ENCODE measurements at places on chromosomes 12 and 14.

- no peak for DNase-seq
These were observed 275.2 kb upstream of the CRY1 start for GRCh38 chr12:107368586-107368985.

DNA sequence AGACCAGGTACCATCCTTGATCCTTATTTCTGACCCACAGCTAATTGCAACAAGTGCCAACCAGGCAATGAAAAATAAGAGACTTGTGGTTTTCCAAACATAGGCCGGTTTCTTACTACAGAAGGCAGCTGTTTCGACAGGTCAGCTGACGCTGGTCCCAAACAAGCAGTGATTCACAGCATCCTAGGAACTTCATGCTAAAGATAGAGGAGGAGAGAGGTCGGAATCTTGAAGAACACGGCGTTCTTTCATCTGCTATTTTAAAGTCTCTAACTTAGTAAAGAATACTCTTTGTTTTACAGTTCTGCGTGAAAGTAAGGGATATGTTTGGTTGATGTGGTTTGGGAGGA, 28.1 kb upstream of the ADGRD1 start:
- DNase-seq = no peak

DNA sequence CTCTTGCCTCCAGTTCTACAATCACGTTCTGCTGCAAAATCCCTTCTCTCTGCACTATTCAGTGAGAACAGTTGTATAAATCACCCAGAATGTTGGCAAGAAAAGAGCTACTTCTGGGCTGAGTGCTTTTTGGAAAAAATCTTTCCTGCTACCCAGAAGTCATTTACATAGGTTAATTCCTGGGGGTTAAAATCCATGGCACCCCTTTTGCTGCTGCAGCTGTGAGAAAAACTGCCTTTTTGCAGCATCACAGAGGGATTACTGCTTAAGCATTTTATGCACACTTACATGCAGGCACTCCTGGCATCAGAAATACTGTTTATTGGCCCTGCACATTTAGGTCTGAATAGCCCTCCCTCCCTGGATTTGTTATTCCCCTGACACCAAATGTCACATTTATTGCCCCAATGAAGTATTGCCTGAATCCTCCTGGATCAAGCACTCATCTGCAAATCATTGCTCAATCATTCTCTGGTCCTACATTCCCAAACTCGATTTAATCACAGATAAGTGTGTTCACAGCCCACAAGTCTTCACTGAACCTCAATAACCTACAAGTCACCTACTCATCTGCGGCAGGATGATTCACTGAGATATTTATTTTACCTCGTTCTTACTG, 43.1 kb upstream of the CCDC196 start:
- no peak for DNase-seq

DNA sequence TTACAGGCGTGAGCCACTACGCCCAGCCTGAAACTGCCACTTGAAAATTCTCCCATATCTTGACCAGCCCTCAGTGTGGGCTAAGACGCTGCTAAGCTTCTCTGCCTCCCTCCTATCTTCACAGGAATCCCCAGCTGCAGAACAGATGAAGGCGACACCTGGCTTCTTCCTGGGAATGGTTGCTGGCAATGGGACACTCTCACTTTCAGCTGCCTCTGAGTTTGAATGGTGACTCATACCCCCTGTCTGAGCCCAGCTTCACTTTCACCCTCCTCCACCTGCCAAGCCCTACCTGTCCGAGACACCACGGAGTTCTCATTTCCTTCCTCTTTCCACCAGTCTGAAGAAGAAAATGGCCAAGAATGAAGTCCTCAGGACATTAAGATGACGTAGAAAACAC, 18.3 kb upstream of the VASH1 start:
- DNase-seq = no peak

- no peak for DNase-seq
These were observed 1568.2 kb upstream of the SEL1L start for GRCh38 chr14:83101846-83102245.

DNA sequence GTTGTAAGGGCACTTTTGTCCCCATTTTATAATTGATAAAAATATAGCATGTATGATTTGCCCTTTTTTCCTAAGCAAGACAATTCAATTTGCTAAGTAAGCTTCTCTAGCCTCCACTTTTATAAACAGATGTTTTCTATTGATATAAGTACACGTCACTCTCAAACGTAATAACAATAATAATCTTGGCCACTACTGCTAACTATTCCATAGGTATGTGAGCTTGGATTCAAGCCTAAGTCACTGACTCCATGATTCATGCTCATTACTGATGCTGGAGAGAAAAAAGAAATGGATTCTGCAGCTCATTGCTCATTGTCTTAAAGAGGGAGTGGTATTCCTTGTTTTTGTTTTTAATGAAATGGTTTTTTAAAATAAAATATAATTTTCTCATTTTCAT, 661.0 kb downstream of the GALC start:
- DNase-seq = no peak

GRCh38 chr12:10661338-10661737, 12.5 kb downstream of the STYK1 start:
- no peak for DNase-seq

DNA sequence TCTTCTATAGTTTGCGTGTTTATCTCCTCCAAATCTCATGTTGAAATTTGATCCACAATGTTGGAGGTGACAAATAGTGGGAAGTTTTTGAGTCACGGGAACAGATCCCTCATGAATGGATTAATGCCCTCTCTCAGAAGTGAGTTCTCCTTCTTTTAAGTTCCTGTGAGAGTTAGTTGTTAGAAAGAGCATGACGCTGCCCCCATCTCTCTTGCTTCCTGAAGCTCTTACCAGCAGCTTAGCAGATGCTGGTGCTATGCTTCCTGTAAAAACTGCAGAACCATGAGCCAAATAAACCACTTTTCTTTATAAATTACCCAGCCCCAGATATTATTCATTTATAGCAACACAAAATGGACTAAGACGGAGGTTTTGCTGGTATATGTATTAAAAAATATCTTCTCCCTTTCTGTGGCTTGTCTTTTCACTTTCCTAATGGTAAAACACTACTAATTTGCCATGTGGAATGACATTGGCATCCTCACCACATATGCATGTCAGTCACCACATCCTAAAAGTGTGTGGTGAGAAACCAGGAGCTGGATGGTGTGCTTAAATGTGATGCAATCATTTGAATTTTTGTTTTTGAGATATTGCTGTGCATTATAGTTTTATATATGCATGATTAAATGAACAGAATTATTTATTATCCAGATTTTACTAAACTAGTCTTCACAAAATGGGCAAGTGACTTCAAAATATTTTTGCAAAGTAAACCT, 449.3 kb downstream of the ADAMTS20 start:
- DNase-seq = no peak

GRCh38 chr12:52660934-52661499, 9.0 kb upstream of the KRT2 start:
- DNase-seq = no peak

GRCh38 chr12:110907583-110907982, 12.8 kb downstream of the MYL2 start:
- DNase-seq = no peak

- DNase-seq = no peak
These were observed 56.2 kb upstream of the CCT2 start for GRCh38 chr12:69529021-69529420.

- DNase-seq = no peak
These were observed 174.2 kb upstream of the E2F7 start for GRCh38 chr12:77239617-77240016.

DNA sequence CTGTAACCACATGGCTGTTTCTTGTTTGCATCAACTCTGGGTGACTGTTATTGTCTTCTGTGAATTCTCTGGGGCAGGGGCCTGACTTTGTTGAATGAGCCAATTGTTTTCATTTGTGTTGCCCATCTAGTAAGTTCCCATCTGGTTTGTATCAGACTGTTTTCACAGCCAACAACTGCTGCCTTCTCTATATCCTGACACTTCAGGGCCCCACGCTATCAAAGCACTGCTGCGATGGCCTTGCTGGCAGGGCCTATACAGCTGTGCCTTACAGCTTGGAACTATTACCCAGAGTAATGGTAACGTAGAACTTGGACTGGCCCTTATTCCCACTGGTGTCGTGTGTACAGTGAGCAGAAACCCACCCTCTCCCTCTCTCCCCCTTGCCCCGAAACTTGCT, 104.3 kb upstream of the DACT1 start:
- no peak for DNase-seq

- no peak for DNase-seq
These were observed 115.9 kb upstream of the TMPO start for GRCh38 chr12:98399532-98399931.

DNA sequence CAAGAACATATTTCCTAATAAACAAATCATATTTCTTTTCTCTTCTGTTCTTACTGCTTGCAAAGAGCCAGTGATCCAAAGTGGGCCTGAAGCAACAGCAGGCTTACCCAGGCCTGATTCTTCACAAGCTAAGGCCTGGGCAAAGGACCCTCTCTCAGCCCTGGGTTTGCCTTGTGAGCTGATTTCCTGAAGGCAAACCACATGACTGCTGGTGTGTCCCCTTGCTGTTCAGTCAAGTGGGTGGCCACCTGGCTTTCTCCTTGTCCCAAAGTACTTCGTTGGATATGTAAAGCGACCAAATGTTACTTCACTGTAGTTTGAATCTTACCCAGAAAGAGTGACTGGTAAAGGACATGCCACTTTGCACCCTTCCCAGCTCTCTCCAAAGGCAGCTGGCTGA, 392.9 kb downstream of the ZFP36L1 start:
- no peak for DNase-seq

DNA sequence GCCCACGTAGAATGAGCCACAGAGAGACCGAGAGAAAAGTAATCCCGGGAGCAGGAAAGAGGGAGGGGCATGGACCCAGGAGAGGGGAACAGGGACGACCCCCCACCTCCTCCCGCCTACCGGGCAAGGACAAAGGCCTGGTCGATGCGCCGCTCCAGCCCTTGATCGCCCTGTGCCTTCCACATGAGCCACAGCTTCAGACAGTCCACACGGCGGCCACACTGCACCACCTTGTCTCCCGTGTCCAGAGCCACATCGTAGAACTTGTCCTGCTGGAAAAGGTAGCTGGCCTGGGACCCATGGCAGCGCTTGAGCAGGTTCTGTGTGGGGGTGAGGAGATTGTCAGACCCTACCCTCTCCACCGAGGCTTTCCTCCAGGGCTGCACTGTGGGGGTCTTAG, 20.5 kb upstream of the ZNF740 start:
- no peak for DNase-seq

GRCh38 chr14:23521785-23522640, 29.6 kb downstream of the ZFHX2 start:
- DNase-seq = no peak

DNA sequence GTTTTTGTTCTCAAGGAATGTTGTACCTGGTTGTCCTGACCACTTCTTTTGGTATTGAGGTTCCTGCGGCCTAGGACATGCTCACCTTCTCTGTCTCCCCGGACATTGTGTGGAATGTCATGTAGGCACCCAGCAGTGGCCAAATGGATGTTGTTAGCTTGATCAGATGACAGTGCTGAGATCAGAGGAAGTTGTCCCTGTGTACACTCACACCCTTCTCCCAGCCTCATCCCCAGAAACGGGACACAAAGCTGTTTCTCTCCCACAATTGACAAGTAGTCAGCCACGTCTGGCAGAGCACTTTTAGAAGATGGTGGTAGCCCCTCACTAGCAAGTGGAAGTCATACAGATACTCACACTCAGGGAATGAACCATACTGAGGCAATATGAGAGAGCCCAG, 3.0 kb downstream of the PLEKHH1 start:
- DNase-seq = no peak

- DNase-seq = no peak
These were observed 13.5 kb downstream of the DHRS7 start for GRCh38 chr14:60151715-60152114.

GRCh38 chr12:49088150-49088931, 6.3 kb downstream of the DHH start:
- DNase-seq = peak; percentile 51

DNA sequence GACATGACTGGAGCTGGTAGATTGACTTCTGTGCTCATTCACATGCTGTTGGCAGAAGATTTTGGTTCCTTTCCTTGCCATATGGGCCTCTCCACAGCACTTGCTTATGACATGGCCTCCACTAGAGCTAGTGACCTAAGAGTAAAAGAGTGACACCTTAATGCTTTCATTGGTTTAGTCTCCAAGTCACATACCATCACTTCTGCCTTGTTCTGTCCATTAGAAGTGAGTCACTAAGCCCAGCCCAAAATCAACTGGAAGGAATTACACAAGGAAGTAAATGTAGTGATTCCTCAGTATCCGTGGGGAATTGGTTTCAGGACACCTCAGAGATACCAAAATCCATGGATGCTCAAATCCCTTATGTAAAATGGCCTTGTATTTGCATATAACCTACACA, 81.3 kb downstream of the PPHLN1 start:
- DNase-seq = no peak

GRCh38 chr14:72666610-72667009, 227.3 kb downstream of the DPF3 start:
- no peak for DNase-seq

- no peak for DNase-seq
These were observed 59.7 kb downstream of the E2F7 start for GRCh38 chr12:77005611-77006098.

- no peak for DNase-seq
These were observed 448.6 kb downstream of the FUT8 start for GRCh38 chr14:65860956-65861611.

GRCh38 chr14:67410313-67410712, 1.7 kb downstream of the PLEK2 start:
- no peak for DNase-seq

DNA sequence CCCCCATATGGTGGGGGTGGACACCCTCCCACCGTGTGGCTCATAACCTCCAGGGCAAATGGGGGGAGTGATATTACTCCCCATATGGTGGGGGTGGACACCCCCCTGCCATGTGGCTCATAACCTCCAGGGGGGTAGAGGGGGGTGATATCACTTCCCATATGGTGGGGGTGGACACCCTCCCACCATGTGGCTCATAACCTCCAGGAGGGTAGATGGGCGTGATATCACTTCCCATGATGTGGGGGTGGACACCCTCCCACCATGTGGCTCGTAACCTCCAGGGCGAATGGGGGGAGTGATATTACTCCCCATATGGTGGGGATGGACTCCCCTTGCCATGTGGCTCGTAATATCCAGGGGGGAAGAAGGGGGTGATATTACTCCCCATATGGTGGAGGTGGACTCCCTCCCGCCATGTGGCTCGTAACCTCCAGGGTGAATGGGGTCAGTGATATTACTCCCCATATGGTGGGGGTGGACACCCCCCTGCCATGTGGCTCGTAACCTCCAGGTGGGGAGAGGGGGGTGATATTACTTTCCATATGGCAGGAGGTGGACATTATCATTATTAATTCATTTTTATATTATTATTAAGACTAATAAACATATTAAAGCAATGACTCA, 51.2 kb upstream of the OXA1L start:
- DNase-seq = no peak

DNA sequence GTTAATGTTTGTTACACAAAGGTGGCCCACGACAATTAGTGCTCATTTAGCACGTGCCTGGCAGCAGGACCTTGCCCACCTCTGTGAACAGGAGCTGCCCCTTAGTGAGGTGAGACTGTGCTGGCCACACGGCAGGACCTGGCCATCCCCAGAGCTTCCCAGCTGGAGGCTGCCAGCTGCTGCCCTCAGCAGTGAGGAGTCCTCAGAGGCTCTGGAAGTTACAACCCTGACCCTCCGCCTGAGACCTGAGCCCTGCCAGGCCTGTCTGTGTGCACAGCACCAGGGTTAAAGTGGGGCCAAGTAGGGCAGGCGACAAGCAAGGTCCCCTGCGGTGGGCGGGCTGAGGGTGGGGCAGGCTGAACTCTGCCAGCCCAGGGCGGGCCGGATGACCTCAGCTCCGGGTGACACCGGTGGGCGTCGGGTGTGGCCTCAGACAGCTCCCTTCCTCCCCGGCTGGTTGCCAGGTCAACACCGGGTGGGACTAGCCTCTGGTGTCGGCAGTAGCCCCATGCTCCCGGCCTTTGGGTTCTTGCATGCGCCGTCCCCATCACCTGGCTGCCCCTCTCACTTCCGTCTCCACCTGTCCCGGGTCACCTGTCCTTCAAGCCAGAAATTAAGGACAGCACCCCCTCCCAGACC, 9.2 kb upstream of the LBHD2 start:
- no peak for DNase-seq
